GM23338 (cell line): ENCODE measurements at places on chromosomes 12 and 14.
A peak's percentile ranks its signal among the peaks of the same experiment; 100 is the strongest.

DNA sequence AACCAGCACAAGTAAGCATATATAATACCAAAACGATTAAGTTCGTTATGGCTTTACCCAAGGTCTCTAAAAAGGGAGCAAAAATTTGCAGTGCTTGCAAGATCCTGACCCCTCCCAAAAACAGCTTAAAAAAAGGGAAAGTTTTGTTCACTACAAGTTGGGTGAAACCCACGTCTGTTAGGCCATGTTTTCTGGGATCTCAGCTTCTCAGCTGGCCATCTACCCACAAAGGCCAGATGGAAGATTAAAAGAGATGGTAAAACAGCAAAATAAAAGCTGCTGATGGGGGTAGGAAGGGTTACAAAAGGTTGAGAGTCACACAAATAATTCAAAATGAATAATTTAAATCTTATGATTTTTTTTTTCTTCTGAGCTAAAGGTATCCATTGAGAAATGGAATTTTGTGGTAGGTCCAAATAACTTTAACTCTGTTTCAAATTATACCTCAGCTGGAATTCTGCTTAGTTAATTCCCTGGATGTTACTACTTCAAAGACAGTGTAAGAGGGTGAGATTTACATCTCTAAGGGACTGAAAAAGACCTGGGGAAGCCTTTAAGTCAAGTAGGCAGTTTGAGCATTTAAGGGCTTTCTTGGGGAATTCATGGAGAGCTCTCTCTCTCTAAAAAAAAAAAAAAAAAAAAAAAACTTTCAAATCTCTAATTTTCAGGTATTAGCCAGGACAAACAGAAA lies 185.6 kb upstream of the NAV3 start:
- peak overlapping the region; percentile 56; the same call in 1 of the 2 replicates for H3K27ac ChIP-seq
- H3K36me3 ChIP-seq, result no peaks in the 10 kb centered on the region

DNA sequence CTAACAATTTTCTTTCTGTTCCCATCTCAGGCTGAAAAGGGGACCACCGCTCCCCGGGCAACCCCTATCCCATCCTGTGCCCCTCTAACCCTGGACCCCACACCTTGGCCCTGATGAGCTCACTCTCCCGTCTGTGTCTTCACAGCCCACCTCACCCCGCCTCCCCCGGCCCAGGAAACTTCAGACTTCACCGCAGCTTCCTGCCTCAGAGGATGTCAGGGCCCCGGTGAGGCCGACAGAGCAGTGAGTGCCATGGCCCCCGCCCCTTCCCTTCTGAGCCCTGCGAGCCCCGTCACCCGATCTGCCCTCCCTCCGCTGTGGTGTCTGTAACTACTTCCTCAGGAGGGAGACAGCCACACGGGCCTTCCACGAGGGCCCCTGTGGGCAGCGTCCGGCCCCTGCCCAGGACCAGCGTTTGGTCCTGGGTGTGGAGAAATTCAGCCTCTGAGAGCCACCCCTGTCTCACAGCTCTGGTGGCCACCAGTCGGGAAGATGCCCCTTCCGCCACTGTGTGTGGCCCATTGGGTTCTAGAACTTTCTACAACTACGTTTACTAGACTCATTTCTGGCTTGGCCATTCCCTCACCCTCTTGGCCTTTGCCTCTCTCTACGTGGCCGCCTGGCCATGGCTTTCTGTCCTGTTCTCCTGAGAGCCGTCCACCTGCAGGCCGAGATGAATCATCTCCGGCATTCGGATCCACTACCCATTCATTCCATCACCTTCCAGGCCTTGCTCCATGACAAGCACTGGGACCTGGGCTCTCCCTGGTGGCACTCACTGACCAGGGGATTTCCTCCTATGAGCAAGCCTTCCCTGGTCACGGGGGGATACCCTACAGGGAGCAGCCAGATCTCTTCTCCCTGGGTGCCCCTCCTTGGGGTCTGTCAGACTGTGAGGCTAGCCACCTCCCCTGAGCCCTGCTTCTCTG lies 3.4 kb downstream of the RHOF start:
- peak; percentile 67 for DNase-seq
- no peaks in the 10 kb centered on the region for H3K36me3 ChIP-seq
- H3K27me3 ChIP-seq, result no peaks in the 10 kb centered on the region
- H3K4me3 ChIP-seq, result no peak overlapping the region
- no peak overlapping the region for H3K27ac ChIP-seq

- no peak for DNase-seq
- H3K36me3 ChIP-seq, result no peaks in the 10 kb centered on the region
- H3K27me3 ChIP-seq, result peaks cover 2% of the 10 kb centered on the region; the same call in 1 of the 2 replicates
- no peaks in the 10 kb centered on the region; the same call in 1 of the 2 replicates for H3K4me1 ChIP-seq
- no peak overlapping the region for H3K27ac ChIP-seq
Measured at GRCh38 chr14:100703386-100704220, 23.1 kb upstream of the DLK1 start.

DNA sequence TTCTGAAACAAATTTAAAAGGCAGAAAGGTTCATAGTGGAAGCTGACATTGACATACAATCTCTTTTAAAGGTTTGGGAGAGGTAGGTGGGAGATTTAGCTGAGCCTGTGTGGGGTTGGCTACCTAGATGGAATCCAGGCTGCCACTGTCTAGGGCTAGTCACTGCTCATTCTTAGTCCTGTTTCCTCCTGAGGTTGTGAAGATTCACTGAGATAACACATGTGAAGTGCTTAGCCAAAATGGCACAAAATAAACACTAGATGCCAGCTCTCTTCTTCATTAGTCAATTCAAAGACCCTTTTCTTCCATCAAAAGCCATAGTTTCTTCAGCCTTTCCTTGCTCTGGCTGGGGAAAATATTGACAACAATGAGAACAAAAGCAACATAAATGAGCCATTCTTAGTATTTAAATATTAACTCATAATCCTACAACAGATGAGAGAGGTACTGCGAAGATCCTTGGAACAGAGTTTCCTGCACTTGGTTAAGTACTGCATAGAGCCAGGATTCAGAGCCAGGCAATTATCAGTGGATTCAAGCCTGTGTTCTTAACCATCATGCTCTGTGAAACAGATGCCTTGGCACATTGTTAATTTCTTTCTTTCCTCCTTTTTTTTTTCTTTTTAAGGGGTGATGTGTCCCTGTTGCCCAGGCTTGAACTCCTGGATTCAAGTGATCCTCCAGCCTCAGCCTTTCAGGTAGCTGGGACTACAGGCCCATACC lies 3.5 kb downstream of the MYF6 start:
- peaks cover 100% of the 10 kb centered on the region for H3K27me3 ChIP-seq
- H3K27ac ChIP-seq, result no peak overlapping the region

- no peaks in the 10 kb centered on the region for H3K36me3 ChIP-seq
- no peak overlapping the region for H3K4me3 ChIP-seq
- no peaks in the 10 kb centered on the region for H3K27me3 ChIP-seq
- H3K27ac ChIP-seq, result no peak overlapping the region
- peak; percentile 80 for DNase-seq
Measured at GRCh38 chr14:86221000-86221399, 691.1 kb downstream of the FLRT2 start.

DNA sequence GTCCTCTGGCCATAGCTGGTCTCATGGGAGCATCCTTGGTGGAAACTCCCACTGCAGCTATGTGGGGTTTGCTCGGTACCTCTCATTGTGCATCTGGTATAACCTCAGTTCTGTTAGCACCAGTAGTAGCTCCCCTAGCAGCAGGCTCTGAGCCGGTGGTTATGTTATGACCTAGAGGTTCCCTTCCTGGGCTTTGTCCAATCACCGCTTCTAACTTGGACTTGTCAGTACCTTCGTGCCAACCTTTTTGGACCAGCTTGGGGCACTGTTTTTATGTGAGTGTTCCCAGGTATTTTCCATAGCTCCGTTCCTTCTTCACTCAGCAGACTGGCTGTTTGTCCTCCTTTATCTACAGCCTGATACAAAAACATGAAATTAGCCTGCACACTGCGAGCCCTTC lies 55.7 kb downstream of the ATG14 start:
- H3K27ac ChIP-seq, result no peak overlapping the region
- H3K4me1 ChIP-seq, result peaks cover 4% of the 10 kb centered on the region; the same call in 1 of the 2 replicates
- H3K4me3 ChIP-seq, result no peak overlapping the region
- no peaks in the 10 kb centered on the region for H3K27me3 ChIP-seq
- H3K36me3 ChIP-seq, result no peaks in the 10 kb centered on the region
- no peak for DNase-seq
